ENCODE measurements at places on chromosomes 5 and 9.

DNA sequence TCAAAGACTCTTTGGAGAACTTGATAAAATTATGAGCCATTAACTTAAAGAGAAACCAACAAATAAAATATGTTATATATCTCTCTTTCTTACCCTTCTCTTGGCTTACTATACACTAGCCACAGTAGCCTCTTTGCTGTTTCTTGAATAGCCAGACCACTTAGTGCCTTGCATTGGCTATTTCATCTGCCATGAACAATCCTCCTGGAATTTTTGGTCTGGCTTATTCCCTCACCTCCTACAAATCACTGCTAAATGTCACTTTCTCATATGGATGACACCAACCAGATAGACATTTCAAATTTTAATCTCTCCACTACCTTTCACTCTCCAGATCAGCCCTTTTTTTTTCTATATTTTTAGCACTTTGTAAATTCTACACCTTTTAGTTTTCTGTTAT lies 1581.7 kb downstream of the EFNA5 start:
- DNase-seq = no peak

DNA sequence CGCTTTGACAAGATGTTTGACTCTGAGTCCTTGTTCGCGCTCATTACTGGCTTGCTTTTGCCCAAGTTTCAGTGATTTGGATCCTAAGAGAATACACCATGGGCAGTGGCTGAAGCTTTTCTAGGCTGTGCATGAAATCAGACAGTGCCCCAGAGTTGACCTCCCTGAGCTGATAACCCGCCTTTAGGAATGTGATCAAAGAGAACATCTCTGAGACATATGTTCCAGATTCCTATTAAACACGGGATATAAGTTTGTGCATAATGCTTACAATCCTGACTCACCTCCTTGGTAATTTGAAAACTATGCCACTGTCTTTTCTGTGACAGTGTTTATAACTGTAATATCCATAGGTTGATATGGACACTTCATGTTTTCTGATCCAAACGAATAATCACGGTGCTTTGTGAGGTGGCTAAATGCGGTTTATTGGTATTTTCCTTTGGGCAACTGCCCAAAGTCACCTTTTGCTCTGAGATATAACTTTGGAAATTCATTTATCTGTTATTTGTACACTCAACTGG lies 732.9 kb downstream of the MTRR start:
- no peak for DNase-seq

- no peak for DNase-seq
Measured at GRCh38 chr5:84606784-84607183, 222.1 kb upstream of the EDIL3 start.

DNA sequence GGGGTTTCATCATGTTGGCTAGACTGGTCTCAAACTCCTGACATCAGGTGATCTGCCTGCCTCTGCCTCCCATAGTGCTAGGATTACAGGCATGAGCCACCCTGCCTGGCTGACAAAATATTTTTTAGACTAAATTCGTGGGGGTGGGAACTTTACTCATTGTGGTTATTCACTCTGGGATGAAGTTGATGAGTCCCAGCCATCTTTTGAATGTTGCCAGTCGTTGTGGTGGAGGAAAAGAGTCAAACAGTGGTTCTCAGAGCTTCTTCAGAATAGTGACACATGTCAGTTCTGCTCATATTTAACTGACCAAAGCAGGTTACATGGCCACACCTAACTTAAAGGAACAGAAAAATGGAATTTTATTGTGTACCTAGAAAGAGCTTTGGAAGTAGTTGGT lies 6.9 kb downstream of the SREK1 start:
- no peak for DNase-seq

GRCh38 chr5:9739135-9739534 lies 109.0 kb upstream of the TAS2R1 start:
- DNase-seq = no peak

DNA sequence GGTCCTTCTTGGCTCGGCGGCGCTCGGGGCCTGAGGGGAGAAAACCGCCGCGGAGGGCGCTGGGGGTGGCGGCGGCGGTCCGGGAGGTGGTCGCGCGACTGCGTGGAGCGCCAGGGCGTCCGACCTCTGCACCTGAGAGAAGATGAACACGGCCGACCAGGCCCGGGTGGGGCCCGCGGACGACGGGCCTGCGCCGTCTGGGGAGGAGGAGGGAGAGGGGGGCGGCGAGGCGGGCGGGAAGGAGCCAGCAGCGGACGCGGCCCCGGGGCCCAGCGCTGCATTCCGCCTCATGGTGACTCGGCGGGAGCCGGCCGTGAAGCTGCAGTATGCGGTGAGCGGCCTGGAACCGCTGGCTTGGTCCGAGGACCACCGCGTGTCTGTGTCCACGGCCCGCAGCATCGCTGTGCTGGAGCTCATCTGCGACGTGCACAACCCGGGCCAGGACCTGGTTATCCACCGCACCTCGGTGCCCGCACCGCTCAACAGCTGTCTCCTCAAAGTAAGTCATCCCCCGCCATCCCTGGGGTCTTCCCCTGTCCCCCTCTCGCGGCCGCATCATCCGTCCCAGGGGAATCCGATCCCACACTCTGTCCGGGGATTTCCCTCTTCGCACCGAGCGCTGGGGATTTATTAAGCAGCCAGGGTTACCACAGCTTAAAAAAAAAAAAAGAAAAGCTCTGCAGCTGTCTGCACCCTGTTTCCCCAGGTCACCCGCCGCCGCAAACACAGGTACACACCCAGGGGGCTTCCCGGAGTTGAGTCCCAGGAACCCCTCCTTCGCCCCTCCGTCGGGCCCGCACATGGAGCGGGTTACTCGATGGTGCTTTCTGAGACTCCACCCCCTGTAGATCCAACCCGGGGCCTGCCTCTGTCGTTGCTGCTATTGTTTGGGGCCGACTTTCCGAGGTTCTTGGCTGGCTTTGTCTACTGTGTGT lies at the start of gene GTF3C4:
Gene GTF3C4, plus strand, starts transcription at position 8 of the 935 bp plus-strand sequence. Its CDS starts 135 bp downstream, at position 143.
- peak; percentile 84 for DNase-seq

Measured in activated effector memory CD4-positive, alpha-beta T cell treated with anti-CD3 and anti-CD28 coated beads, Interleukin-2, amount 50 U/mL, for 16 hours (primary cell).